ENCODE measurements at places on chromosomes 4 and X.

- DNase-seq: peak; percentile 18
Measured at GRCh38 chr4:184762100-184762499, 28.2 kb upstream of the CENPU start.

- no peak for DNase-seq
Measured at GRCh38 chrX:3257471-3257870, 89.0 kb downstream of the MXRA5 start.

GRCh38 chr4:10006601-10007435, 14.5 kb downstream of the SLC2A9 start:
- DNase-seq: peak; percentile 95

- DNase-seq: no peak
Measured at GRCh38 chrX:9231491-9231890, 197.6 kb upstream of the FAM9B start.

GRCh38 chr4:121785479-121785878, 15.6 kb upstream of the EXOSC9 start:
- DNase-seq: no peak

- DNase-seq: no peak
Measured at GRCh38 chrX:11066812-11067211, 44.3 kb upstream of the HCCS start.

DNA sequence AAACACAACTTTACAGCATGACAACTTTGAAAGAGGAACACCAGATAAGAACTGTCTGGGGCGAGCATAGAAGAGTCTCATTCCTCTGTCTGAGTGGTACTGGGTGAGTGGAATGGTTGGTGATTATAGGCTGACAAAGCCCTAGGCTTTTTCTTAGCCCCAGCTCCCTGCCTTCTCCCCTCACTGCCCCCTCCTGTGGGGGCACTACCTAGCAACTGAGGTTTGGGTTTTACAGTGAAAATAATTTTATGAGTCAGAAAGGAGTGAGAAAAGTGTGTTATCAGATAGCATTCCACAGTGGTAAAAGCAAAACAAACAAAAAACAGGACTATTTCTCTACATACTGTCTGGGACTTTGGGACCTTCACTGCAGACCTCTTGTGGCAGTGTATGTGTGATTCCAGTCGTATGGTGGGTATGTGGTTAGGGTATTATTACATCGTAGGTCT, 10.5 kb upstream of the TMEM165 start:
- DNase-seq: no peak

DNA sequence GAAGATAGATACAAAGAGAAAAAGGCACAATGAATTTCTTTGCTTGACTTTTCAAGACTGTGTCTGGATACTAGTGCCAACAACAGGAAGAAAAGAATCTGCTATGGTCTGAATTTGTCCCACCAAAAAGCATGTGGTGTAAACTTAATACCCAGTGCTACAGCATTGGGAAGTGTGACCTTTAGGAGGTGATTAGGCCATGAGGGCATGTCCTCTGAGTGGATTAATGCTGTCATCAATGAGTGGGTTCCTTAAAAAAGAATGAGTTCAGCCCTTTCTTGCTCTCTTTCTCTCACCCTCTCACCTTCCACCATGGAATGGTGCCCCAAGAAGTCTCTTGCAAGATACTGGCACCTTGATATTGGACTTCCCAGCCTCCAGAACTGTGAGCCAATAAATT, 155.7 kb upstream of the GPRIN3 start:
- no peak for DNase-seq

DNA sequence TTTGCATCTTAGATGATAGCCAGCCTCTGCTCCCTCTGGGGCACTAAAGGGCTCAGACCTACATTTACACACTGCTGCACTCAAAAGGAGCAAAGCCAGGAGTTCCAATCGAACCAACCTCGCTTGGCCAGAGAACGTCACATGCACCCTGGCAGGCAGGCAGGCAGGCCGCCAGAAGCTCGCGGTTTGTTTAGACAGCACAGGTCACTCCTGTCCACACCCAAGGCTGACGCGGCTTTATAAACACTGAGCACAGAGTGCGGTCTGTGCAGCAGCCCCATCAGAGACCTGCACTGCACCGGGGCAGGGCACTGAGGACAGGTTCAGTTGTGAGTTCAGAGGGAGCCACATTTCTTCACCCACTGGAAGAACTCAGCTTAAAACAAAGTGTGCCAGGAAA, 143.9 kb downstream of the BCOR start:
- DNase-seq: peak; percentile 87

GRCh38 chrX:131907488-131908314, 115.4 kb upstream of the STK26 start:
- no peak for DNase-seq

DNA sequence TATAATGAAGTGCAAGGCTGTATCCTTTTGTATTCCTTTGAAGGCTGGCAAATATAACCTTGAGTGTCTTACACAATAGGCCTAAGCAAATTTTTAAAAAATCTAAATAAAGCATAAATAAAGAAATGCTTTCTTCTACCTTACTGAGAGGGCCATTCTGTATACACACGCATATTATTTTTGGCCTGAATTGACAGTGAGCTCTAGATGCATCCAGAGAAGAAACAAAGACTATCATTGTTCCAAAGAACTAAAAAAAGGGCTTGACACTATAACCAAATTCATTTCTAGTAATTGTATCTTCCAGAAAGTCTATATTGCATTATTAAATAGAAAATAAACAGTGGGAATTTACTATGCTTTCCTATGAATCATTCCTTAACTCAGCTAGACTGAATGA, 100.2 kb downstream of the MAGEB17 start:
- DNase-seq: no peak

DNA sequence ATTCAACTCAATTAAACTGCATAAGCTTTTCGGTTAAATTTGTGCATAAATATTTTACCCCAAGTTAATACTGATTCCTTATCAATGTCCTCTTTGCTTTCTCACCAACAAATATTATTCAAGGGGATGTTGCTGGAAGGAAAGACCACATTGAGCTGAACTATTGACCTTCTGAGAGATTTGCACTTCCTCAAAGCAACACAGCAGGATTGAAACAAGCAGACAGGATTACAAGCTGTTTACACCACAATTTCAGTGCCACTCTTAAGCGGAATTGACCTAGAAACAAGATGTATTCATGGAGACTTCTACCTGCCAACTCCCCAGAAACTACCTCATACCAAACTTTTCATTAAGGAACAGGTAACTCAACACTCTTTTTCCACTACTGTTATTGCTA, 96.5 kb upstream of the DUSP21 start:
- no peak for DNase-seq

DNA sequence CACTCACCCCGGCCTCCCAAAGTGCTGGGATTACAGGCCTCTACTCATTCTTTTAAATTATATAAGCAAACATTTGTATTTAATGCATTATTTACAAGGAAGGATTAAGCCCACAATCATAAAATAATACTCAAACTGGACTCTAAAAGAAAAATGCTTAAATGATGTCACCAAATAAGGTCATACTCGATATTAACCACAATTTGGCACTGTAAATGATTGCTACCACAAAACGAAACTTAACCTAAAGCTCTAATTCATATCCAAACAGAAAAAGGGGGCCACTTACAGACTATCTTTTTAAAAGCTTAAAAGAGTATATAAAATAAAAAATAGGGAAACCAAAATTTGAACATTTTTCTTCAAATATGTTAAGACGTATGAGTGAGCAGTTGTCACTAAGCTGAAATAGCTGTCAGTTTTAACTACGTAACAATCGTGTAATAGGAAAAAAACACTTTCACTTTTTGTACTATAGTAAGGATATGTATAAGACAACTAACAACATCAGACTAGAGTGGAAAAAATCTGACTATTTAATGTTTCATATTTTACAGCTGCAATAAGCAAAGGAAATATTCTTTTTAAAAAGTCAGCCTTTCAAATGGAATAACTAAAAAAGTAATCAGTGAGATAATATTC, 108.2 kb upstream of the GPR34 start:
- no peak for DNase-seq

- no peak for DNase-seq
Measured at GRCh38 chrX:105564501-105564900, 257.8 kb upstream of the NRK start.

DNA sequence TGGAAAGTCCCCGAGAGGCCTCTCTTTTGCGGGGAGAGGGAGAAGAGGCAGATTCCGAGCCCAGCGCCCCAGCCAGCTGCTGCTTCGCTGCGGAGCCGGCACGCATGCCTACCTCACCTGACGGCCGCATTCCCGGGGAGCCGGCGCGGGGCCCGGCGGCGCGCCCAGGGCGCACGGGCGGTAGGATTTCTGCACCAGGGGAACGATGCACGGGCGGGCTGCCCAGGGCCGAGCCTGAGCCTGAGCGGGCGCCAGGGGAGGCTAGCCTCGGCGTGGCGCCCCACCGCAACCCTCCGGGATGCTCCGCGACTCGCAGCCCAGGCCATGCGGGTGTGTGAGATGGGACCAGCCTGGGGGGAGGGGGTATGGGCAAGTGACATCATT, 81.3 kb upstream of the SCML1 start:
- no peak for DNase-seq

DNA sequence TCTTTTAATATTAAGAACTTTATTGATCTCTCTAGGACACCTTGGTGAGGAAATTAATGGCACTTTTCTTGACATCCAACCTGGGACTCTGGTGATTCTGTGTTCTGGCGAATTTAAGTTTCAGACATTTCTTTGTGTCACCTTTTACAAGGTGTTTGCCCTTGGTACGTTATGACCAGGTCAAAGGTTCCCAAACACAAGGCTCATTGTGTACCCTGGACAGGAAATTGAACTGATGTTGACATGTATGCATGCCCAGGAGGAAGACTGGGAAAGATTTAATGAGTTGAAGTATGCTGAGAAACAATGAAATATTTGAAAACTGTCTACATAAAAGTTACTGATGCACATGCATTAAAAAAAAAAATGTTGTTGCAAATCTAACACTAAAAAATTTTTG, 22.1 kb downstream of the NIPAL1 start:
- DNase-seq: no peak

DNA sequence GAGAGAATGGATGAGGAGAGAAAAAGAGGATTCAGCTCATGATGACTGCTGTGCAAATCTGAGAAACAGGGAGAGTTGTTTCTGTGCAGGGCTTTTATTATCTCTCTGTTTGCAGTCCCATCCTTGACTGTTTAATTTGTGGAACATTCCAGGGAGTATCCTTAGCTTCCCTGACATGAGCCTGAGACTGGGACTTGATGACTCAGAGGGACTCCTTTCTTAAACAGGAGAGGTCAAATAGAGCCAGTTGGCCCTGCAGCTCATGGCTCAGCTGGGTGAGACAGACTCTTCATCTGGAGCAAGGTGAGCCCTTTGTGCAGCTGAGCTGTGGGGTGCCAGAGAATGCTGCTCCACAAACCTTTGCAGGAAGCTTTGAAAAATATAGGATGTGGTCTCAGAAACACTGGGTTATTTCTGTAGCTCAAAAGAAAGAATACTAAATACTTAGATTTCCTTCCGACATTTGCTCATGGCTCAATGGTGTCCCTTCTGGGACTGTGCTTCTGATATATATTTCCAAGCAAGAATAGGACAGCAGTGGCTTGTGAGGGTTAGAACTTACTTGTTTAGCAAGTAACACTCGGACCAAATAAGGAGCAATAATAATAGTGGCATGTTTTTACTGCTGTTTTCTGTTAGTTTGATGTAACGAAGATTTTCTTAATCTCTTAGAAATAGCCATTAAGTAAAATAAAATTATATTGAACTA, 14.5 kb downstream of the ARHGAP24 start:
- no peak for DNase-seq

- no peak for DNase-seq
Measured at GRCh38 chr4:55162396-55162795, 37.0 kb upstream of the KDR start.

DNA sequence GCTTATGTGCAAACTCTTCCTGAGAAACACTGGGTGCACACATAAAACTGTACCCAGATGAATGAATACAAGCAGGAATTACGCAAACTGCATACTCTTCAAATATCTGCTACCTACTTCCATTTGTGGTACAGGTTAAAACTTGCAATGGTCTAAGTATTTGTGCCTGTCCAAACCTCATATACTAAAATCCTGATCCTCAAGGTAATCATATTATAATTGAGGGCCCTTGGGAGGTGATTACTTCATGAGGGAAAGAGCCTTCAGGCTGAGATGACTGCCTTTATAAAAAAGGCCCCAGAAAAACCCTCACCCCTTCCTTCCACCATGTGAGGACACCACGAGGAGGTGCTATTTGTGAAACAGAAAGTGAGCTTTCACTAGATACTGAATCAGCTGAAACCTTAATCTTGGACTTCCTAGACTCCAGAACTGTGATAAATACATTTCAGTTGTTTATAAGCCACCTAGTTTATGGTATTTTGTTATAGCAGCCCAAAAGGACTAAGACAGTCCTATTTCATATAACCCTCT, 1977.2 kb downstream of the PCDH7 start:
- DNase-seq: no peak

GRCh38 chr4:174357321-174357720, 73.6 kb downstream of the CEP44 start:
- DNase-seq: no peak

DNA sequence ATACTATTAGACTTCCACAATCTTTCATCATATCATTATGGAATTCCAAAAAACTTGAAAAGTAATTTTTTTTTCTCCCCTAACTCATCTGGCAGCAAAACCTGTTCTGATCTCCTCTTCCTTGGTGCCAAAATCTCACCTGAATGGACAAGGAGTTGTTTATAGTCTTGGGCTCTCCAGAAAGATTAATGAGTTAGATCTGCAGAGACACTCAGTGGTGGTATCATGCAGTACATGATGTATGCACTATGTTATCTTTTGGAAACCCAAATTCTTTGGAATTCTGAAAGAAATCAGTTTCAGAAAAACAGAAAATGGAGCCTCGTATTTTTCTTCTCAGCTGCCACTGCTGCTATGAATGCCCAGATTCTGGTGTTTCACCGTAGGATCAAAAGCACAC, 11.7 kb downstream of the GPM6B start:
- DNase-seq: no peak

GRCh38 chr4:184757810-184758209, 23.9 kb upstream of the CENPU start:
- DNase-seq: no peak

DNA sequence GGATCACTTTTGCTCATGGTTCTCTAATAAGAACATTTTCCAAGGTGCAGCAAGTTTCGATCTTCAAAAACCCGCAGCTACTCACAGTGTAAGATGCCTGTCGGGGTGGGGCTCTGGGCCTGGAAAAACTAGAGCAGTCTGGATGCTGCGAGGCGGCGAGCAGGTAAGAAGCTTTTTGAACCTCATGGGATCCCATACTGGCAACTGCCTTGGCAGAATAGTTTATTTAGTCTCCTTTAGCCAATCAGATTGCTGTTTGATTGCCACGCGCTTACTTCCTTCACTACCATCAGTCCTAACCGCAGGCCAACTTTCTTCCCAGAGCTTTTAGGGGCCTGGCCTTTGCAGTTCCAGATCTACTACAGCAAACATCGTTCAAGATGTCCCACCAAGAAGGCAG, 61.3 kb upstream of the MAGEB10 start:
- no peak for DNase-seq

DNA sequence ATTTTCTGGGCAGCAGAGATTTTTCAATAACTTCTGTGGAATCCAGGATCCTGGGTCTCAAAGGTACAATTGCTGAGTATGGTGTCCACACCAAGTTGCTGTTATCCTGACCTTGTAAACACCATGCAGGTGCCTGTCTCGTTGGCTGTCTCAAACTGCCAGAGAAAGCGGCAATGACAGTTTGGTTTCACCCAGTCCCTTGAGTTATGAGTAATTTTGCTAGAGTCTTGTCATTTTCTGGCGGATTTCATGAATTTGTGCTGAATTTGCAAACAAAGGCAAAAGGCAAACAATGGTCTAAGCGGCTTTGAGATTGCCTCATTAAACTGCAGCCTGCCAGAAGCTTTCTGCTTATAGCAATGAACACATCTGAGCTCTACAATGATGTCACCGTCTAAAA, 847.9 kb downstream of the RAB28 start:
- DNase-seq: no peak
